ENCODE measurements at places on chromosomes 2 and 18. TPM values are rescaled to one million over a fixed set of nuclear protein-coding genes. Genes with fewer than 3 reads are reported as not detected.

GRCh38 chr2:144592500-144593256 lies 72.8 kb upstream of the ZEB2 start:
- no peak for DNase-seq

DNA sequence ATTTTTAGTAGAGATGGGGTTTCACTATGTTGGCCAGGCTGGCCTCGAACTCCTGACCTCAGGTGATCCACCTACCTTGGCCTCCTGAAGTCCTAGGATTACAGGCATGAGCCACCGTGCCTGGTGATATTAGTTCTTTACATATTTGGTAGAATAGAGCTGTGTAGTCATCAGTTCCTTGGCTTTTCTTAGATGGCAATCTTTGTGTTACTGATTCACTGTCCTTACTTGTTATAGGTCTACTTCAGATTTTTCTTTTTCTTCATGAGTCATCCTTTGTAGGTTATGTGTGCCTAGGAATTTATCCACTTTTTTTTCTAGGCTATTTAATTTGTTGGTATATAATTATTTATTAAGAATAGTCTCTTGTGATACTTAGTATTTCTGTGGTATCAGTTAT lies 30.3 kb upstream of the ZSWIM2 start:
- DNase-seq = no peak

DNA sequence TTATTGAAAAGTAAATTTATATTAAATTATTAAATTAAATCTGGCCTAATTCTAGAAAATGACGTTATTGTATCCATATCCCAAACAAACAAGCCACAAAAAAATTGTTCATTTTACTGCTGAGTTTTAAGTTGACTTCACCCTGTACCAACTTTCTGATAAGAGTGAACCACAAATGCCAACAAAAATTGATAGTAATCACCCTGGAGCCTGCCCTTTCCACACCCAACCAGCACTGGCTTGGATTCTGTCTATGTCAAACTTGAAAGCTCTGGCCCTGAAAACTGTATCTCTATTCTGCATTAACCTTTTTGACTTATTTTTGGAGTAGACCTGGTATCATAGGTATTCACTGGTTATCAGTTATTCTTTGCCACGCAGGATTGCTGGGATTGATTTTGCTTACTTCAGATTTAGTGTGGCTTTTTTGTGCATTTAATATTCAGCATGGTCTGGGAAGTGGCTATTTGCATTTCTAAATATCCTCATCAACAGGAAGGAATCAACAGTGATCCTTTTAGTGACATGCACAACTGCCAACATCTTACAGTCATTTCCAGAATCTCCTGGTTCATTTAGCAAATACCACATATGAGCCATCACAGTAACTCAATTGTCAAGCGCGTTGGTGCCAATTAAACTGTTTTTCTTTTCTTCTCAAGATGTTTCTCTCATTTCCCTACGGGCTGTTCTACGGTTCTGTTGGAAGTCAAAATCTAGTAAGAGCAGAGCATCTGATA lies 11.4 kb upstream of the SRBD1 start:
- no peak for DNase-seq

- no peak for DNase-seq
These were observed 81.5 kb downstream of the CYRIA start for GRCh38 chr2:16584084-16584483.

- no peak for DNase-seq
These were observed 878 bp downstream of the FBXO15 start for GRCh38 chr18:74146756-74147155.

GRCh38 chr2:164984428-164984827 lies 29.1 kb upstream of the SLC38A11 start:
- DNase-seq = no peak

DNA sequence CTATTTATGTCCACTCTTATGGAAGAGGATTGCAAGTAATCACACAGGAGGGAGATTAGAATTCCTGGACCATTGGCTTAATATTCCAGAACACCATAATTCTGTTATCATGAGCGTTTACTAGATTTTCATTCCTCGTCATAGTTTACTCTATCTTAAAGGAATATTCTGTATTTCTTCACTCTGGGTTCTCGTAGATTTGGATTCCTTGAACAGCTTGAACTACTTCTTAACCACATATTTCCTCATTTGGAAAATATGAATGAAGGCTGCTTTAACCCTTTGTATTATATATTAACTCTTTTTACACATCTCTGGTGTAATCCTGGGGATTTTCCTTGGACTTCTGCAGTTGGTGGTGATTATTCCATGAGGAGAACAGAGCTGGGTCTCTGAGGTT lies 46.3 kb upstream of the CCBE1 start:
- no peak for DNase-seq

Gene GALNT13
- total RNA-seq = 0.81 TPM

Gene ANKRD29
- 31.0 TPM for total RNA-seq

Gene PIEZO2
- 27.8 TPM for total RNA-seq

Gene GALNT14
- not detected for total RNA-seq

Gene RASGRP3
- total RNA-seq = 14.7 TPM

Gene APOB
- total RNA-seq = 1.2 TPM
